Breast epithelium (tissue), 4 donors: ENCODE measurements at places on chromosomes 5 and 9. TPM values are rescaled to one million over a fixed set of nuclear protein-coding genes. Genes with fewer than 3 reads are reported as not detected.

The MRPS27 gene
- total RNA-seq: 47.8 TPM

The TARS1 gene
- 58.4 TPM for total RNA-seq

- DNase-seq: no peak
These were observed 4.2 kb upstream of the CTNNAL1 start for GRCh38 chr9:109017493-109017892.

- no peak for DNase-seq
These were observed 5.2 kb upstream of the ARRDC3 start for GRCh38 chr5:91388362-91388761.

- DNase-seq: no peak
These were observed 3.0 kb upstream of the ARRDC3 start for GRCh38 chr5:91386120-91386519.

GRCh38 chr9:113274474-113275156, 757 bp downstream of the CDC26 start:
- no peak for DNase-seq
